Frontal cortex (tissue), 4 donors: ENCODE measurements at places on chromosomes 1 and 21.

DNA sequence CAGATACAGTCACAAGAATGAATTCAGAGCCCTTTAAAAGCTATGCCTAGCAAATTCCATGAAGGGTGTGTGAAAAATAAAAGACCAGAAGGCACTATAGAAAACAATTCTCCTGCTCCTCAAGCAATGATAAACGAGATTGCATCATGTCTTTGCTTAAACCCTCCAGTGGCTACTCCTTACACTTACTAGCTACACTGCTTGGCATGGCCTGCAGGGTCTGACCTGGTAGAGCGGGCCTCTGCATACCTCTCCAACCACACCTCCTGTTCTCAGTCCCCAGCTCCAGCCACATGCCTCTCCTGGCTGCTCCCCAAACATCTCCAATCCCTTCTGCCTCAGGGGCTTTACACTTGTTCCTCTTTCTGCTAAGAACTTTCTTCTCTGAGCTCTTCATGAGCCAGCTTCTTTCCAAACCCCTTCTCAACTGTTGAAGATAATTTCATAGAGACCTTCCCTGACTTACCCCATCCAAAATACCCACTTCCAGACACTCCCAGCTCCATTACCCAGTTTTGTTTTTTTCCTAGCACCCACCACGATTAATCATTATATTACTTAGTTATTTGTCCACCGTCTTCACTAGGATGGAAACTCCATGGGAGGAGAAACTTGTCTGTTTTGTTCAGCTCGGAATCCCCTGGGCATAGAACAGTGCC, 11.2 kb upstream of the CREG1 start:
- no peak for DNase-seq

- no peak for DNase-seq
Measured at GRCh38 chr1:54965624-54966340, 14.6 kb upstream of the TMEM61 start.

GRCh38 chr1:21674957-21675356, 5.8 kb upstream of the RAP1GAP start:
- DNase-seq = no peak

GRCh38 chr1:66542811-66543767, 9.1 kb downstream of the SGIP1 start:
- DNase-seq = no peak

GRCh38 chr1:178362747-178363146, 134.0 kb downstream of the CLEC20A start:
- no peak for DNase-seq

- no peak for DNase-seq
Measured at GRCh38 chr1:25205786-25206185, 26.5 kb downstream of the SYF2 start.

DNA sequence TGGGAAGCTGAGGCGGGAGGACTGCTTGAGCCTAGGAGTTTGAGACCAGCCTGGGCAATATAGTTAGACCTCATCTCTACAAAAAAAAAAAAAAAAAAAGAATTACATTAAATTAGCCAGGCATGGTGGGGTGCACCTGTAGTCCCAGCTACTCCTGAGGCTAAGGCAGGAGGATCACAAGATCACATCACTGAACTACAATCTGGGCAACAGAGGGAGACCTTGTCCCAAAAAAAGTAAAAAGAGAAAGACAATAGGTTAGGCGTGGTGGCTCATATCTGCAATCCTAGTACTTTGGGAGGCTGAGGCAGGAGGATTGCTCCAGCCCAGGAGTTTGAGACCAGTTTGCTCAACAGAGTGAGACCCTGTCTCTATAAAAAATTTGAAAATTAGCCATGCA, 130.3 kb downstream of the TIAM1 start:
- DNase-seq = no peak

DNA sequence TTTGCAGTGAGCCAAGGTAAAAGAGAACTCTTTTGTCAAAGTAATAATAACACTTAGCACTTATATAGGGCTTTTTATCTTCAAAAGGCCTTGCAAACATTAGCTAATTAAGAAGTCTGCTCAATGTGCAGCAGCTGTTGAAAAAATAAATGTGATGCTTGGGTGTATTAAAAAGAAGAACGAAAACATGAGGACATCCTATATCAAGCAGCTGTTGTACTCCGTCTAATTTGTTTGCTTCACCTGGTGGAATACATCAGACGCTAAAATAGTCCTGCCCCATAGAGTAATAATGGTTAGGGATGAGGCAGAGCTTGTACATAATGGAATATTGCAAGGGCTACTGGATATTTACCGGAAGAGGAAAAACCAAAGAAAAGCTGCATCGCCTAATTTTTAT, 299.5 kb downstream of the ST6GALNAC3 start:
- no peak for DNase-seq

DNA sequence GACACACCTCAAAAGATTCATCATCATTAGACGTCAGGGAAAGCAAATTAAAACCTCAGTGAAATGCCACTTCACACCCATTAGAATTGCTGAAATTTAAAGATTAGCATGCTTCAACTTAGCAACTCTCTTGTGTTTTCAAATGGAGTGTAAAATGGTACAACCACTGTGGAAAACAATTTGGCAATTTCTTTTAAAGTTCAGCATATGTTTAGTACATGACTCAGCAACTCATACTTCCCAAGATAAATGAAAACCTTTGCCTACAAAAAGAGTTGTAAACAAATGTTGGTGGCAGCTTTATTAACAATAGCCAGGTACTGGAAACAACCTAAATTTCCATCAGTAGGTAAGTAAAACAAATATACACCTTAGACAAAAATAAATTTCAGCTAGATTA, 42.7 kb downstream of the ST3GAL3 start:
- DNase-seq = no peak

DNA sequence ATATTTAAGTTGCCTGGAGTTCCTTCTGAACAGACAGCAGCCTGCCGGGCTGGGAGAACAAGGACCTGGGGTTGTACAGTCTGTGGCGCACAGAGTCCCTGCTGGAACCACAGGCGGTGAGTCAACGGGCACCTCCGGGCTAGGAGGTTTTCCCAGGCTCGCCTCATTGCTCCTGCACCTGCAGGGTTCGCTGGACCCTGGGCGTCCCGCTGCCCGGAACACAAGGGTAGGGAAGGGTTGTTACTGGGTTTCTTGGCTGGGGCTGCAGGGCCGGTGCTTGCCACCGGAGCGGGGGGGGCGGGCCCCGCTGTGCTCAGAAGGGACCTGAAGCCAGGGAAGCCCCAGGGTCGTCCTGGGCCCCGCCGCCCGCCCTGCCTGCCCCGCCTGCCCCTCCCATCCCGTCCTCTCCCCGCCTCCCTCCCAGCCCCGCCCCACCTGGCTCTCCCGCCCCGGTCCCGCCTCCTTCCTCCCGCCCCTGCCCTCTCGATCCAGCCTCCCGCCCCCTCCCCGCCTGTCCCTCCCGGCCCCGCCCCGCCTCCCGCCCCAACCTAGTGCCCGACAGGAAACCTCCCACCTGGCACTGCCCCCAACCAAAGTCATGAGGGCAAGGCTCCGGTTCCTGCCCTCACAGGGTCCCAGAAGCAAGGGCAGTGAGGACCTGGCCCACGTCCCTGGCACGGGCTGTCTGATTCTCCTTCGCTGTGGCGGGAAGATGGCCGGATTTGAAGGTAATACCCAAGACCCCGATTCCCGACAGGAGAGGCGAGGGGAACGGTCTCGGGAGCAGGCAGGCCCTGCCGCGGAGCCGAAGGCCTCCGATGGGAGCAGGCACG, 6.8 kb downstream of the JMJD4 start:
- DNase-seq = peak; percentile 70
